Activated T-cell treated with anti-CD3 and anti-CD28 coated beads, Interleukin-2, amount 50 U/mL, for 72 hours (primary cell): ENCODE measurements at places on chromosomes 2 and 18. TPM values are rescaled to one million over a fixed set of nuclear protein-coding genes. Genes with fewer than 3 reads are reported as not detected.
A peak's percentile ranks its signal among the peaks of the same experiment; 100 is the strongest.

Gene MRO
- total RNA-seq = not detected

Gene RAB17
- not detected for total RNA-seq

DNA sequence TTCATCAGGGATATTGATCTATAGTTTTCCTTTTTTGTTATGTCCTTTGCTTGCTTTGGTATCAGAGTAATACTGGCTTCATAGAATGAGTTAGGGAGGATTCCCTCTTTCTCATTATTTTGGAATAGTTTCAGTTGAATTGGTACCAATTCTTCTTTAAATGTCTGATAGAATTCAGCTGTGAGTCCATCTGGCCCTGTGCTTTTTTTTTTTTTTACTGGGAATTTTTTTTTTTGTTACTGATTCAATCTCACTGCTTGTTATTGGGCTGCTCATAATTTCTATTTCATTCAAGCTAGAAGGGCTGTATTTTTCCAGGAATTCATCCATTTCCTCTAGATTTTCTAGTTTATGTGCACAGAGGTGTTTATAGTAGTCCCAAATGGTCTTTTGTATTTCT is 103.9 kb downstream of the RND3 start:
- DNase-seq = no peak

- DNase-seq = no peak
Observed at GRCh38 chr2:111176388-111176787, 55.7 kb downstream of the BCL2L11 start.

DNA sequence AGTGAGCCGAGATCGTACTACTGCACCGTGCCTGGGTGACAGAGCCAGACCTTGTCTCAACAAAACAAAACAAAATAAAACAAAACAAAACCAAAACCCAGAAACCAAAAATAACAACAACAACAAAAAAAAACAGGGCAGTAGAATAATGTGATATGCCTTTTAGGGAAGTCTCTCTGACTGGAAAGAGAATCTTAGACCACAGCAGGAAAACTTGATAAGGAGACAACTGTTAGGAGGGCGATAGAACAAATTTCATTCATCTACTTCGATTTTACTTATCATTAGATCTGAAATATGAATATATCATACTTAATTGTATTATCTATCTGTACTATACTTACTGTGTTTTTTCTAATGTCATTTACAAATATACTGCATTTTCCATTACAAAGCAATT is 109.0 kb upstream of the CNTNAP5 start:
- no peak for DNase-seq

DNA sequence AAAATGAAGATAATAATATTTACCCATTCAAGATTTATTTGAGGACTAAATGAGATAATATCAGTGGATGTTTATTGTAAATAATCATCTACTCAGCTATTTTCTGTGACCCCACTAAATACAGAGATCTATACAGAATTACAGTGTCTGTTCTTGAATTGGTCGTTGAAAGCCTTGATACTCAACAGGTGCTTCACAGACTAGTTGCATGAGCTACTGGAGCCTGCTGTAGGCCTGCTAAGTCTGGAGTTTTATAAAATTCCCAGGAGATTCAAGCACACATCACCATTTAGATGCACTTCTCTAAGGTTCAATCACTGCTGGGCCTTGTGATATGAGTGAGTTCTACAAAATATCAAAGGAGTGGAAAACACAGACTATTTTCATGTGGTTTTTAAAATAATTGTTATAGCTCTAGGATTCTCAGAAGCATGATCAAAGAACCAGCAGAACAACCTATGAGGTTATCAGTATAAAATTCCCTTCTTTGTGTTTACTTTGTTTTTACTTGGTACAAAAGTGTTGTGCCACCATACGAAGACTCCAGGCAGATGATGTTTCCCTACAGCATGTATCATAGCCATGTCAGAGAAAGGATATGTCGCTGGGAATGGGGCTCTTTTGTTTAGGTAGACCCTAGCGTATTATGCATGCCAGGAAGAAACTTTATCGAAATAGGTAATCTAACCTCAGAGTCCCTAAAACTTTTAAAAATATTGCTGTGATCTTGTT is 7.1 kb downstream of the SULT1C4 start:
- DNase-seq = no peak

DNA sequence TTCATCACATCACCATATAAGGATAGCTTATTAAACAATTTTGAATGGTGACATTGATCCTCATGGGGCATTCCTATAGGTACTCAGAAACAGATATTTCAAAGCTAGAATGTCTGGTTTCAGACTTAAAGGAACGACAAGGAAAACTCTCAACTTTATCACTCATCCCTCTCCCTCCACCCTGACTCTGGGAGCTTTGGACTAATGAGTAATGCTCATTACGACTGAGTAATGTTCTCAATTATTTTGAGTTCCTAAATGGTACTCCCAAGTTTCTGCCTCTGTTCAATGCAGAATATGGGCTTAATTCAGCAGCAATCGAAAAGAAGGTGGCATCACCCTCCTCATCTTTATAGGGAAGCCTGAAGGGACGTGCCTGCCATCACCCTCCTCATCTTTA is 43.4 kb downstream of the RFX8 start:
- DNase-seq = no peak

DNA sequence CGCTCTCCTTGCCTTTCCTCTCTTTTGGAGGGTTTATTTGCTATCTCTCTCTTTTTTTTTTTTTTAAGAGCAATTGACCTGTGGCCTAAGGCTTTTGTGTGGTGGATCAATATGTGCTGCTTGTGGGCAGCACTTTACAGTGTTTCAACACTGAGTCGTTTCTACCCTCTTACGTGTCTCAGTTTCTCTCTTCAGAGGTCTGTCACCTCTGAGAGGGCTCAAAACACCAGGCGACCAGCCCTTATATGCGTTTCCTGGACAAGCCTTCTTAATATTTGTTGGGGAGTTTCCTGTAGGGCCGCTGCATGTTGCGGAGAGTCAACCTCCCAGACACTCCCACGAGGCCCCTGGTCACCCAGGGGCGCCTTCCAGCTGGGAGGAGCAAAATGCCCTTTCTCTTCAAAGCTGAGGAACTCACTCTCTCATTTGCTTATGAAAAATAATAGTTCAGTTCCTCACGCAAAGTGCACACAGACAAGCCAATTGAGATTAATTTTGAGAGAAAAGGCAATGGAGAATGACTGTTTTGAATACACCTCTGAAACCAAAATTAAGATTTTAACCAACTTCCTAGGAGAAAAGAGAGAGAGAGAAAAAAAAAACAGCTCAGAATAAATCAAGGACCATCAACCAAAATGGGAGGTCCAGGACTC is 96.3 kb upstream of the B3GNT2 start:
- DNase-seq = no peak

GRCh38 chr2:6930923-6931647 is 13.9 kb downstream of the RNF144A start:
- DNase-seq = no peak

DNA sequence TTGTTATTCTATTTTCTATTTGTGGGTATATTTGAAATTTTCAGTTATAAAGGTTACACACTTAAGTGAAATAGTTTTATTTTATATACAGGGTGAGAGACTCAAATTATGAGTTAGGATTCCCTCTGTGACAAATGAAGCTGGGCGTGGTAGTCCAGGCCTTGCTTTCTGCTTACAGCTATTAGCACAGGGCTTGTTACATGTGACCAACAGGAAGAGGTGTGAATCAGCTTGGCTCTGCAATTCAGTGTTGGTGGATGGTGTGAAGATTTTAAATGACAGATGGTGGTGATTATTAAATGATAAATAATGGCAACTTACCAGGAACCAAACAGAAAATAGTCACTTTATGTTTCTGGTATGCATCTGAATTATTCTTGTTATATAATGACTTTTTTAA is 64.4 kb upstream of the NOSTRIN start:
- no peak for DNase-seq

- no peak for DNase-seq
Observed at GRCh38 chr18:37266290-37266689, 299.3 kb downstream of the CELF4 start.

GRCh38 chr2:156189143-156189542 is 143.4 kb downstream of the NR4A2 start:
- DNase-seq = no peak

DNA sequence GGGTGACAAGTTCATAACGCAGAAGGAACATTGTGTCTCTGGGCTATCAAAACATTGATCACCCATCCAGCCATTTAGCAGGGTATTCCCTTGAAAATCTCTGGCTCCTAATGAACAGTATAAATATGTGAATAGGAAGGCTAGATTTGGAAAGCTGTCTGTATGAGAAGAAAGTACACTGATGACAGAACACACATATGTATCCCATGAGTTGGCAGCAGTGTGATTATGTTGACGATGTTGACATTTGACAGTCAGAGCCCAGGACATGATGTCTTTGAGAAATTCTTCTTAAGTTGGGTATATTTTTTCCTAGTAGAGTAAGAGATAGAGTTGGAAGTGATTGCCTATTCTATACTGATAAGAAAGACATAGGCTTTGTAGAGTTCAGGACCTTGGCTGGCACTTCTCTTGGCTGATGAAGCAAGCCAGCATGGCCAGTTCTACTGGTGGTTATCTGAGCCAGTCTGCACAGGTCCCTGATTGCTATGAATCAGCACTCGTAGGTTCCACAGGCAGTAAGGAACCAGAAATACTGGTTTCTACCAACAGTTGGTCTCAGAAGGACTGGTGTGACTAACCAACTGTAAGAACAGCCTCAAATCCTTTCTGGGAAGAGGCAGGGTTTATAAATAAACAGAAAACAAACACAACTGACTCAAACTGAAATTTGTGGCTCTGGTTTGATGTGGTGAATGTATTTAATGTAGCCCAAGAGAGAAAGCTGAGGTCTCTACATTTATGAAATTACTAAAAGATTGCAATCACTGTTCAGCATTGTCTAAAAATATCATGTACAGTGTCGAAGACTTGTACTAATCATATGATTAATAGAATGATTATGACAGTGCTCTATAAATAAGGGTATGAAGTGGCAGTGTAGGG is 43.9 kb upstream of the RAPH1 start:
- peak; percentile 69 for DNase-seq

GRCh38 chr18:74990563-74991081 is 218.3 kb downstream of the PTGR3 start:
- no peak for DNase-seq

GRCh38 chr2:239266434-239266766 is 134.4 kb downstream of the HDAC4 start:
- no peak for DNase-seq
